Head of caudate nucleus (tissue), 42 donors: ENCODE measurements at places on chromosomes 2 and 18.
A peak's percentile ranks its signal among the peaks of the same experiment; 100 is the strongest.

GRCh38 chr18:59968583-59968982 lies 68.8 kb downstream of the PMAIP1 start:
- no peak for DNase-seq

DNA sequence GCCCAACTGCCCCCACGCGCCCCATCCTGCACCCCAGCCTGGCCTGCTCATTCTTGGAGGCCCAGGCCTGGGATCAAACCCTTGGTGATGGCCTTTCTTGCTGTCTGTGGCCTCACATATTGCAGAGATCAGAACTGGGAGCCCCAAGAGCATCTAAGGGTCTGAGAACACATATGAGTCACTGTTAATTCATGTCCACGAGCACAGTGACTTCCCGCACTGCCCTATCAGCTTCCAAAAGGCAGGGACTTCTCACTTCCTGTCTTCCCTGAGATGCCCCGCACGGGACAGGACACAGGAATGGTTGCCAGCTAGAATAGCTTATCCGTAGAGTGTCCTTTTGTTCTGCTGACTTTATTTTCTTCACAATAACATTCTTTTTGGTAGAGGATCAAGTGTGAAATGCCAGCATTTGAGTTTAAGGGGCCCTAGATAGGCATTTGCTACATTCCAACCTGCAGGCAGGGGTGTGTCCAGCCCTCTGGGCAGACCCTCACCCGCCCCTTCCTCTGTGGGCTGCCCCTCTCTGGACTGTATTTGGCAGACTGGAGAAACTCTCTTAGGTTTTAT lies 21.1 kb upstream of the CELF4 start:
- no peak for DNase-seq

DNA sequence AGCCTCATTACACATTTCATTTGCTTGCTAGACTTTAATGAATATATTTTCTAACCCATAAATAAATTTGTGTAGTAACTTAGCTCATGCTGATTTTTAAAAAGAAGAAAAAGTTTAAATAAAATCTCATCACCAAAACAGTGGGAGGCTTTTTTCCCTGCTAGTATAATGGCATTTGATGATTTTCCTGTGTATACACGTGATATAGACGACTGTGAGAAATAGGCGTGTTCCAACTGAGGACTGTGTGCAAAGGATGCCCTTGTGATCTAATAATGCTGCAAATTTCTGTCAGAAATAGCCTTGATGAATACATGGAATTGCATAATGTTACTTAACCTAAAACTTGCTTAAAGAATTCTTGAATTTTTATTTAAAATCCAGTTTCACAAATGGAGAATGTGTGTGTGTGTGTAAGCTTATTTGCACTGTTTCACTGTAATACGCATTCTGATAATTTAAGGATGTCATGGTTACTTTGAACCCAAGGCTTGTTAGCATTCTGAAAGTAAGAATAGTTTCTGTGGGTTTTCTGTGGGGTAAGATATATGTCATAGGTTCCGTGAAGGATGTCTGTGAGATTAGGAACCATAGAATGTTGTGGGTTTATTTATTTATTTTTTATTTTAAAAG lies 178.0 kb downstream of the DLGAP1 start:
- DNase-seq = no peak

- DNase-seq = peak; percentile 61
Observed at GRCh38 chr2:169828141-169828811, 1.0 kb downstream of the UBR3 start.

DNA sequence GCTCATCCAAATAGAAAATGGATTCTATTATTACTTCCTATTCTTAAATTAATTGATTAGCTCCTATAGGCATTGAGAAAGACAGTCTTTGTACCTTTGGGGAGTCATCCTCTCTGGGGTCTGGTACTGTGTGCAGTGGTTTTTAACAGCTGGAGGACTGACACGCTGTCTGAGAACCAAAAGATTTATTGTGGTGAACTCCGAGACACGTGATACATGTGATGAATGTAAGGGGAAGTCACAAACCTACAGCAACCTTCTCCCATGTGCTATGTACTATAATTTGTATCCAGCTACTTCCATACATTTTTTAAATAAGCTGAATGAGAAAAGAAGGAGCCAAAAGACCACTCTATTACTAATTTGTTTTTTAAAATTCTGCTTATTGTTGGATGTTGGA lies 133.7 kb downstream of the GALNT3 start:
- no peak for DNase-seq

DNA sequence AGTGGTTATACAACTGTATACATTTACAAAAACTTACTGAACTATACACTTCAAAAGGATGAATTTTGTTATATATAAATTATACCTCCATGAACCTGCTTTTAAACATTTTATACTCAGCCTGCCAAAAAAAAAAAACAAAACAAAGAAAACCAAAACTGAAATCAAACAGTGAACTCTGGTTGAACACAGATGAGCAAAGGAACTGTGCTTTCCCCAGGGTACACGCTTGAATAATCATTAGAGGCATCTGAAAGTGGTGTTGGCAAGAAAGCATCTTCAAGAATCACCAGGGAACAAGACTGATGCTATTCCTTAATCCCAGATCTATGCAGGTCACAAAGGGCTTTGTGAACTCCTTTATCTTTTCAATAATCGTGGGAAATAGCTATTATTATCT lies 77.0 kb upstream of the LYPD1 start:
- DNase-seq = no peak

DNA sequence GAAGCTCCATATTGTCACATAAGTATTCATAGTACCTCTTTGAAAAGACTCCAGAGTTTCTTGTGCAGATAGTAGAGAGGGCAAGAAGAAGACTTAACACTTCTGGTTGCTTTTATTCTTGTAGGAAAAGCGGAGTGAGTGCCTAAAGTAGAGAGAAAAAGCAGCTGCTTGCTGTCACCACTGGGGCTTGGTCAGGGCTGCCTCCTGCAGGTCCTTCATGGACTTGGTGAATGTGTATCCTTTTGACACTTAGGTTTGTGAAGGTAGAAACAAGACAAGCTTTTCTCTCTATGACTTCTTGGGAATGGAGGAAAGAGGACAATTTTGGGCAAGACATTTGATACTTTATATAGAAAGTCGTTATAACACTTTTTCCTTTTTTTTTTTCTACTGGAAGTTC lies 312.8 kb upstream of the FANCL start:
- DNase-seq = no peak
